ENCODE measurements at places on chromosomes 12 and 14. TPM values are rescaled to one million over a fixed set of nuclear protein-coding genes. Genes with fewer than 3 reads are reported as not detected.

- no peak for DNase-seq
Observed at GRCh38 chr12:56469007-56469930, 891 bp downstream of the SPRYD4 start.

CLEC7A gene
- total RNA-seq: 0.41 TPM

- DNase-seq: no peak
Observed at GRCh38 chr14:100345711-100346110, 22.6 kb downstream of the SLC25A47 start.

GRCh38 chr14:90093942-90094595, 32.3 kb downstream of the KCNK13 start:
- DNase-seq: no peak

DNA sequence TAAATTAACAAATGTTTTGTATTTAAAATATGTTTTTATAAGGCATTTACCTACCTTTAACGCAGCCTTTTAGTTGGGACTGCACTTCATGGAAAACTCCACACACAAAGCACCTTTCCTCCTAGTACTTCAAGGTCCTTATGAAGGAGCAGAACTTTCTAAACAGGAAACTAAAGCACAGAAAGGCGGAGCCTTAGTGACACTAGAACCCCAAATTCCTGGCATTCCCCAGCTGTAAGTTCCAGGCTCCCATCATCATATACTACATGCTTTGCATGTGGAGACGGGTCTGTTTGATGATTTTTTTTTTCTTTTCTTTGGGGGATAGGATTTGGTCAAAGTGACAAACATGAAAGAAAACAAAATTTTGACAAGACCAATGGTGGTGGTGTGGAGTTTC, 39.5 kb downstream of the STXBP6 start:
- no peak for DNase-seq

- no peak for DNase-seq
Observed at GRCh38 chr12:102948941-102949352, 8.5 kb upstream of the ASCL1 start.

- no peak for DNase-seq
Observed at GRCh38 chr12:4169959-4170358, 103.6 kb upstream of the CCND2 start.

DNA sequence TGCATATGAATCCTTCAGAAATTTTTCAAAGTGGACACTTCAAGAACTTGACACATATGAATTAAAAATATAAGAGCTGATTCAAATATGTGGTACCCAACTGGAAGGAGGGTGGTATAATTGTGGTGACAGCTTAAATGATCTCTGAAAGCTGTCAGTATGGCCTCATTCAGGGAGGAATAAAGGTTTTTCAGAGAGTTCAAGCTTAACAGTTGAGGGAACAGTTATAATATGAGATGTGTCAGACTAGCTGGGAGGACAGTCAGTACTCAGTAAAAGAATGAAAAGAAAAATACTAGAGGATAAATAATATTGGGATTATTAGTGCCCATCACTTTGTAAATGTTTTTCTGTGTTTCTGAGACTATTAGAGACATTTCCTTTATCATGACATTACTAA, 277.5 kb downstream of the RASSF9 start:
- no peak for DNase-seq

DNA sequence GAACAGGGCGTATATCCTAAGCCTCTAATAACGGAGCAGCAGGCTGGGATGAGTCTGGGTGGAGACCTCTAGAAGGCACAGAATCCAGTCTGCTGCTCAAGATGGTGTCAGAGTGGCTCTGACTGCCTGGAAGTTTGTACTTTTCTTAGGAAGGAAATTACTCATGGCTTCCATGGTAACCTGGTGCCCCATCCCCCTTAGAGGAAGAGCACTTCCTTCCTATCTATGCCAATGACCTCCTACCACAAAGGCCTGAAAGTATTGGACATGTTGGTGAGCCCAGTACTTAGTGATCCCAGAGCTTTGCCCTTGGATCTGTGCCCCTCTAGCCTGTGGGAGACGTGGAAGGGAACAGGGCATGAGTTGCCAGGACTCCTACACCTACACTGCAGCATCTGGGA, 1.5 kb downstream of the BATF start:
- DNase-seq: peak; percentile 60

GRCh38 chr14:76832503-76832988, 6.3 kb downstream of the LRRC74A start:
- no peak for DNase-seq

DNA sequence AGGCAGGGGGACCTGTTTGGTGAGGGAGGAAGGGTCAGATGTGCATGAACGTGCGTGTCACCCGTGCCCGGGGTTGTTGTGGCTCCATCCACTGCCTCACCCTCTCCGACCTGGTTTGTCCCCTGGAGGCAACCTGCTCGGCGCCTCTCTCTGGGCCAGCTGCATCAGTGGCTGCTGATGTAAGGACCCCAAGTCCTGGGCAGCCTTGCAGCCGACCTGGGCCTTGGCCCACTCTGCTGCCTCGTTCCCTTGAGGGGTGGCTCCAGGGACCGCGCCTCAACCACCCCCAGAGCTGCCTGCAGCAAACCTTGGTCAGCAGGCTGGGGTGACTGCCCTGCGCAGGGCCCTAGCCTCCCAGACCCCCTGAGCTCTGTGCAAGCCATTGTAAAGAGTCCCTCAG, 351.7 kb downstream of the TMEM121 start:
- no peak for DNase-seq

FAM161B gene
- 4.3 TPM for total RNA-seq

DNA sequence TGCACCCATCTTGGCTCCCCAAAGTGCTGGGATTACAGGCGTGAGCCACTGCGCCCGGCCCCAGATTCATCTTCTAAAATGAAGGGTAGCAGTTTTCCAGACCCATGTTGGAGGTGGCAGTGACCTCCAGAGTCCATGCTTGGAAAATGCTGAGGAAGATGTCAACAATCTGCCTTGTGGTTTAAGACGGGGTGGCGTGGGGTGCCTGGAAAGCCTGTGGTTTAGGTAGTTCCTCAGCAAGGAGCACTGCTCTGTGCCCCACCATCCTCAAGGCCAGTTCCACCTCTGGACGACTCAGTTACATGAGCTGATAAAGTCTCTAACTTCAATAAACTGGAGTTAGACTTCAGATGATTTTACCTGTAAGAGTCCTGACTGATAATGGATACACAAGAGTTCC, 48.6 kb downstream of the DRAM1 start:
- no peak for DNase-seq

USP5 gene
- total RNA-seq: 74.8 TPM

FAM222A gene
- 1.0 TPM for total RNA-seq

DNA sequence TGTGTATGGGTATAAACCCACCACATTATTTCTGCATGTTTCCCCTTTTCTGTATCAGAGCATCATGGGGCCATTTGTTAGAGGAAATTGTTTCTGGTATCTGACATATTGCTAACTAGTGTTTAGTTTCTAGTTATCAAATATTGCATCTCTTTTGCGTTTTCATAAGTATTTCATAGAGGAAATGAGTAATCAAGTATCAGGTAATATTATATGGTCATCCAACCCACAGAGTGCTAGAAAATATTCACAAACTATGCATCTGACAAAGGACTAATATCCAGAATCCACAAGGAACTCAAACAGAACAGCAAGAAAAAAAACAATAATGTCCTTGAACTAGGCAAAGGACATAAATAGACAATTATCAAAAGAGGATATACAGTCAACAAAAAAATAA, 258.9 kb upstream of the LRIG3 start:
- DNase-seq: no peak

OR6C2 gene
- total RNA-seq: not detected

DNA sequence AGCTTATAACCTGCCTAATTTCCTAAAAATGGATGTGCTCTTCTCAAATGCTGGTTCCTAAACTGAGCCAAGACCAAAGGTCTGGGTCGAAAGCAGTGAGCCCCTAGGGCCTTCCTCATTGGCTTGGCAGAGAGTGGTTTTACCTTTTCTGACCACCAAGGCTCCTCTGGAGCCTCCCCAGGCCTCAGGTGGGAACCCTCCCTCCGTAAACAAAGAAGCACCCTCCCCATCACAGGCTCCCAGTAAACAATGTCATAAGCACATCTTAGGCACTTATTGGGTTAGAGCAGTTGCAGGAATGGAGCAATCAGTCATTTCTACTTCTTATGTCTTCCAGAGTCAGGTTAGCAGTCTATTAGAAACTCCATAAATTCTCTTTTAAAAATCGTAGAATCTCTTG, 6.0 kb downstream of the CHPT1 start:
- DNase-seq: no peak

DNA sequence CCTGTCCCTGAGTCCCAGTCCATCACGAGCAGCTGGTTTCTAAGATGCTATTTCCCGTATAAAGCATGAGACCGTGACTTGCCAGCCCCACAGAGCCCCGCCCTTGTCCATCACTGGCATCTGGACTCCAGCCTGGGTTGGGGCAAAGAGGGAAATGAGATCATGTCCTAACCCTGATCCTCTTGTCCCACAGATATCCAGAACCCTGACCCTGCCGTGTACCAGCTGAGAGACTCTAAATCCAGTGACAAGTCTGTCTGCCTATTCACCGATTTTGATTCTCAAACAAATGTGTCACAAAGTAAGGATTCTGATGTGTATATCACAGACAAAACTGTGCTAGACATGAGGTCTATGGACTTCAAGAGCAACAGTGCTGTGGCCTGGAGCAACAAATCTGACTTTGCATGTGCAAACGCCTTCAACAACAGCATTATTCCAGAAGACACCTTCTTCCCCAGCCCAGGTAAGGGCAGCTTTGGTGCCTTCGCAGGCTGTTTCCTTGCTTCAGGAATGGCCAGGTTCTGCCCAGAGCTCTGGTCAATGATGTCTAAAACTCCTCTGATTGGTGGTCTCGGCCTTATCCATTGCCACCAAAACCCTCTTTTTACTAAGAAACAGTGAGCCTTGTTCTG, 41.6 kb downstream of the DAD1 start:
- DNase-seq: no peak
